ENCODE measurements at places on chromosomes 13 and 19.

DNA sequence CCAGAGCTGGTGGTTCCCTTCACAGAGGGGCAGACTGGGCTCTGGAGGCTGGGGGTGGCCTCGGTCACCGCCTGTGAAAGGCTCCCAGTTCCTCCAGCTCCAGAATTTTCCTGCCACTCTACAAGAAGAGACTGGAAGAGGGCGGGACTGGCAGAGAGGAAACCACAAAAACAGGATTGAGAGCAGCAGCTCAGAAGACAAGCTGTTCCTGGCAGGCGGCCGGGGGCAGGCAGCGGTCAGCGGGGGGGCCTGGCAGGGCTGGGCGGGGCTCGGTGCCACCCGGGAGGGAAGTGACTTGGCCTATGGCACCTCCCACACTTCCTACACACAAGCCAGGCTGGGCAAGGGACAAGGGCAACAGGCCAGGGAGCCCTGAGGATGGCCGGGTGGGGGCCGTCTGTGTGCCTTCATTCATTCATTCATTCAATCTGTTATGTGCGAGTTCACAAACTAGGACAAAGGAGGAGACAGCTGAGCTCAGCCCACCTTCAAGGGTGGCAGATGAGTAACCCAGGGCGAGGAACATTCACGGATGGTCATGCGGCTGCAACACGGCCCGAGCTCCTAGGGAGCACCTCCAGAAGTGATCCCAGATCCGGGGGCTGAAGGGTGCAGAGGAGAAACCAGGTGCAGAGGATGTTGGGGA is 16.9 kb upstream of the BTBD2 start:
- no peak for DNase-seq

DNA sequence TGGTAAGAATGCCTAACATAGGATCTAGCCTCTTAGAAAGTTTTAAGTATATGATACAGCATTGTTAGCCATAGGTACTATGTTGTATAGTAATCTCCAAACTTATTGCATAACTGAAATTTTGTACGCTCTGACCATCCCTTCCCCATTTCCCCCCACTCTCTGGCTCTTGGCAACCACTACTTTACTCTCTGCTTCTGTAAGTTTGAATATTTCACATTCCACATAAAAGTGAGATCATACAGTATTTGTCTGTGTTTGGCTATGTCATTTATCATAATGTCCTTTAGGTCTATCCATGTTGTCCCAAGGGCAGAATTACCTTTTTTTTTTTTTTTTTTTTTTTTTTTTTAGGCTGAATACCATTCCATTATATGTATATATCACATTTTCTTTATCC is 396.9 kb downstream of the DLEU7 start:
- DNase-seq = no peak

DNA sequence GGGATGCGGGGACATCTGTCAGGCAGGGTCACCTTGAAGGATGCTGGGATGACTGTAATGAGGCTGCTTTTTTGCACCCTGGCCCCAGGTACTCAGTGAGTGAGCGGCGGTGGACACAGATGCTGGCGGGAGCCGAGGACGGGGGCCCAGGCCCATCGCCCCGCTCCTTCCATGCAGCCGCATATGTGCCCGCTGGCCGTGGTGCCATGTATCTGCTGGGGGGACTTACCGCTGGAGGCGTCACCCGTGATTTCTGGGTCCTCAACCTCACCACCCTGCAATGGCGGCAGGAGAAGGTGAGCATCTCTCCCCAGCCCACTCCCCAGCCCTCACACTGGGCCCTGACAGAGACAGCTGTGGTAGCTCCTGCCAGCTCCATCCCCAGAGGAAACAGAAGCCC is 31.3 kb downstream of the MEGF8 start:
- no peak for DNase-seq

DNA sequence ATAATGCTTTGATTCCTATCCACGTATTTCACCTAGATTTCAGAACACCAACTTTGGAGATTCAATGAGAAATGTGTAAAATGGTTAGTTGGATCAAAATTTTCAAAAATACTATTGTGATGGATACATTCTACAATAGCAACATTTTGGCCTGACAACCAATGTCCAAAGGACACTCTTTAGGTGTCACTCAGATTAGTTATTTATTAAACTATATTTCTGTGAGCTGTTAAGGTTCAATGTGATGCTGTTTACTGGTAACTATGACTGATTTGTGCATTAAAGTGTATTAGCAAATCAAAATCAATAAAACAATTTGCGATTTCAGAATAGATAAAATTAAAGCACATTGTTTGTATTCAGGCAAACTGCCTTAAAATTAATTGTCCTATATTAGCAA is 149.8 kb downstream of the PCDH9 start:
- DNase-seq = no peak

DNA sequence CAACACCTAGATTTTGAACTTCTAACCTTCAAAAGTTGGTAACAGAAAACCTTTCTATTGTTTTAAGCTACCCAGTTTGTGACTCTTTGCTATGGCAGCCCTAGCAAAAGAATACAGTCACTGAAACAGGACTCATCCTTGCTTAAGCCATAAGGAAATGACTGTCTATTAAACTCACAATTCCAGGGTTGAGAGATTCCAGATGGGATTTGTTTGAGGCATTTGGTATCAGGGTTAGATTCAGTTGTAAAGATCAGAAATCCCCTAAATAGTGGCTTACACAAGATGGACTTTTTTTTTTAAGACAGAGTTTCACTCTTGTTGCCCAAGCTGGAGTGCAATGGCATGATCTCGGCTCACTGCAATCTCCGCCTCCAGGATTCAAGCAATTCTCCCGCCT is 41.1 kb upstream of the RGCC start:
- no peak for DNase-seq

DNA sequence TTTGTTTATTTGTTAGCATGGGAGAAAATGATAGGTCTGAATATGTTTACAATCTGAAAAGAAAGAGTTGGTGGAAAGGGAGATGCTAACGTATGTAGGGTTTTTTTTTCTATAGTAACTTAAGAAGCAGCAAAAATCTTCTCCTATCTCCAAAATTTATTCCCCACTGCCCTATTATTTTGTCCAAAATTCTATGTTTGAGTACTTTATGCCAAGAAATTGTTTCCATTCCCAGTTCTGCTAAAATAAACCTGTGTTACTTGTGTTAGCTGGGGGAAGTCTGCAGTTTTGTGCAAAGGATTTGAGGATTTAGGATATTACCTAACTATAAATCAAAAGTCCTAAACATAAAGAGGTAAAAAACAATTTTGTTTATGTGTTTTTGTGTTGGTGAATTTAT is 2770.4 kb upstream of the PCDH20 start:
- no peak for DNase-seq

DNA sequence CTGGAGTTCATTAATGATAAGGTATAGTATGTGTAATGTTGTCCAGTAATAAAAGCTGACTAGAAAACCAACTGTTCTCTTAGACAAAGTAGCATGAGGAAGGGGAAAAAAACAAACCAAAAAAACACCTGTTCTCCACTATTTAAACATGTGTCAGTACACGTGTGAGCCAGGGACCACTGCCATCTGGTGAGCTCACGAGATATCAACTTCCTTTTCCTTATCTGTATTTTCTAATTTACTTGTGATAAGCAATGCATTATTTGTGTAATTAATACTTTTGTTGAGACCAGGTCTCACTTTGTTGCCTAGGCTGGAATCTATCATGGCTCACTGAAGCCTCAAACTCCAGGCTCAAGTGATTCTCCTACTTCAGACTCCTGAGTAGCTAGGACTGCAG is 4.3 kb upstream of the SIX5 start:
- no peak for DNase-seq

DNA sequence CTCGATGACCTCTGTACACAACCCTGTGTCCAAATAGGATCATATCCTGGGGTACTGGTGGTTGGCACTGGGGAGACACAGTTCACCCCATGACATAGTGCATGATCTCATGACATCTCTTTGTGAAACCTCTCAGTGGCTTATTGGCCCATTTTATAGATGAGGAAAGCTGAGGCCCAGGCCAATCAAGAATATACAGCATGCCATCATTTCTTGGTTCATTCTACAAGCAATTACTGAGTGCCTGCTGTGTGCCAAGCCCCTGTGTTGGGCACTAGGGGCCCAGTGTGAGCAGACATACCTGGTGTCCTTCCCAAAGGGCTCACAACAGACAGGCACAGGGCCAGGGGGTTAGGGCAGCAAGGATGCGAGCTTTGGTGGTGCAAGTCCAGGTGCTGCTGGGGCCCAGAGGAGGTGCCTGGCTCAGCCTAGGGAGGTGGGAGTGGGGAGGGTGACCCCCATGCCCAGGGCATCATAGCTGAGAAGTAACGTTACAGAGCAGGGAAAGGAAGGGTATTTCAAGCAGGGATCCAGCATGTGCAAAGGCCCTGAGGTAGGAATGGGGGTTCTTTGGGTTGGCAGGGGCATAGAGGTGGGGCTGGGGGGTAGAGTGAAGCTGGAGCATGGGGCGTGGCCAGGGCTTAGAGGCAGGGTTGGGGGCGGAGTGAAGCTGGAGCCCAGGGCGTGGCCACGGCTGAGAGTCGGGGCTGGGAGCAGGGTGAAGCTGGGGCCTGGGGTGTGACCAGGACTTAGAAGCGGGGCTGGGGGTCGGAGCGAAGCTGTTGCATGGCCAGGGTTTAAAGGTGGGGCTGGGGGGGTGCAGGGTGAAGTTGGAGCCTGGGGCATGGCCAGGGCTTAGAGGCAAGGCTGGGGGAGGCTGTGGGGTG is 20.7 kb downstream of the COLGALT1 start:
- no peak for DNase-seq

DNA sequence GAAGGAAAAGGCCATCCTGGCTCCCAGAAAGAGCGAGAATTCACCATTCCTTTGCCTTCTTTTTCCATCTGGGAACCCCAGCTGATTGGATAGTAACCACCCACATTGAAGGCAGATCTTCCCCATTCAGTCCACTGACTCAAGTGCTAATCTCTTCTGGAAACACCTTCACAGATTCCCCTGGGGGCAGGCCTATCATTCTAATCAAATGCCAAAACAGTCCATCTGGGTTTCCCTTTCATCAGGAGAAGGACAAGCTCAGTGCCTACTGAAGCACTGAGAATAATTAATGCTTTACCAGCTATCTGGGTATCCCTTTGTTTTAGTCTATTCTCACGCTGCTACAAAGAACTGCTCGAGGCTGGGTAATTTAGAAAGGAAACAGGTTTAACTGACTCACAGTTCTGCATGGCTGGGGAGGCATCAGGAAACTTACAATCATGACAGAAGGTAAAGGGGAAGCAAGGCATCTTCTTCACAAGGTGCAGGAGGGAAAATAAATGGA is 293.2 kb downstream of the ENOX1 start:
- DNase-seq = no peak

DNA sequence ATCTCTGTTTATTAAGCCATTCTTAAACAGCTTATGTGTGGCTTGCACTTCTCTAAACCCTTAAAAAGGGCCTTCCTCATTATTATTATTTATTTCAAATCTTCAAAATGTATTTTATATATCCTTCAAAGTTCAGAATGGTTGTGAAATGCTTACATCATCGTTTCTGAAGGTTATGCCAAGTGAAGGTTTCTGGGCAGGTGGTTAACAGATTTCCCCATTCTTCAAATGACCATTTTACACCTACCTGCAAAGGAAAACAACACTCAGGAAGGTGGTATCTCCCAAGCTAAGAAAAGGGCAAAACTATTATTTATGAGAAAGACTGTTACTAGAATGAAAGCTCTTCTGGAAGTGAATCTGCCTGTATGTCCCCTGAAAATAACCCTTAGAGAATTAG is 191.6 kb downstream of the SHISA2 start:
- DNase-seq = no peak

GRCh38 chr19:56966225-56966696 is 125.7 kb upstream of the PEG3 start:
- no peak for DNase-seq

DNA sequence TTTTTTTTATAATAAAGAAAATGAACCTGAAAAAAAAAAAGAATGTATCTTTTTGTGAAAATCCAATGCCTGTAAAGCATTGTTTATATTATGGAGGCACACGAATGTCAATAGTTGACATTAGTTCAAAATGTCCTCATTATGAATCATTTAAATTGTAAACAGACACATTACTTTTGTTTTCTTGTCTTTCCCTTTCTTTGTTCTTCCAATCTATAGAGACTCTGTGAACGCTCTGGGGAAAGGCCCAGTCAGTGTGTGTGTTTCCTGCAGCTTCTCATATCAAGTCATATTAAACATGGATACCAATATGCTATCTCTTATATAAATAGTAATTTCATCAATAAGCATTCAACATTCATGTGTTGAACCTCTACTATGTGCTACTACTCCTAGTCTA is 193.1 kb downstream of the KCTD12 start:
- DNase-seq = no peak
